NCI-H1930 (cell line): ENCODE measurements at places on chromosomes 4 and X.

GRCh38 chr4:85050736-85051135, 84.2 kb upstream of the WDFY3 start:
- no peak for DNase-seq

- no peak for DNase-seq
Observed at GRCh38 chr4:144788469-144788868, 142.5 kb downstream of the HHIP start.

DNA sequence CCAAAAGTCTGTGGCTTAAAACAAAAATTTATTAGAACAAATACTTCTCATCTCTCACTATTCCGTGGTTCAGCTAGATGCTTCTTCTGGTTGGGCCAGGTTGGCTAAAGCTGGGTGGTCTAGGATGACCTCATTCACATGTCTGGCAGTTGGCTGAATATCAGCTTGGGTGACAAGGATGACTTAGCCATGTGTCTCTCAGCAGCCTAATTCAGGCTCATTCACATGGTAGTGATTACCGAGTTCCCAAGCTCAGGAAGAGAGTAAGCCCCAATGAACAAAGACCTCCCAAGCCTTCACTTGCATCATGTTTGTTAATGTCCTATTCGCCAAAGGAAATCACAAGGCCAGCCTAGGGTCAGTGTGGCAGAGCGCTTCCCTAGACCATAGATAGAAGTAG, 119.4 kb downstream of the FANCB start:
- DNase-seq: no peak

- no peak for DNase-seq
Observed at GRCh38 chrX:118178450-118178849, 61.8 kb upstream of the KLHL13 start.

GRCh38 chr4:117077760-117078159, 7.6 kb downstream of the TRAM1L1 start:
- DNase-seq: no peak

DNA sequence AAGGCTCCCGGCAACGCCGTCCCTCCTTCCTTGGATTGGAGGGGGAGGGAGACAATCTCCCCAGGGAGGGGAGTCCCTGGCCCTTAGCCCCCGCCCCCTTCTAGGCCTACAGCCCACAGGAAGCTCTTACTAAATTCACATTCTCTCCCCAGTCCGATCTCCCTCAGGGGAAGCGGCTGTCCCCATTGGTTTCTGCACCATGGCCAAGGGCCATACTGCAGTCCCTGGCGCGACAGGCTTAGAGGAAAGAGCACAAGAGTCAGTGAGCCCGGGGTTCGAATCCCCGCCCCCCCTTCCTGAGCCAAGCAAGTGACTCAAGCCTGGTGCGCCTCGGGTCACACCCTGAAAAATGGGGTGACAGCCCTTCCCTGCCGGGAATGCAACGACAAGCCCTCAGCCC, 1.1 kb downstream of the ABLIM2 start:
- DNase-seq: no peak

DNA sequence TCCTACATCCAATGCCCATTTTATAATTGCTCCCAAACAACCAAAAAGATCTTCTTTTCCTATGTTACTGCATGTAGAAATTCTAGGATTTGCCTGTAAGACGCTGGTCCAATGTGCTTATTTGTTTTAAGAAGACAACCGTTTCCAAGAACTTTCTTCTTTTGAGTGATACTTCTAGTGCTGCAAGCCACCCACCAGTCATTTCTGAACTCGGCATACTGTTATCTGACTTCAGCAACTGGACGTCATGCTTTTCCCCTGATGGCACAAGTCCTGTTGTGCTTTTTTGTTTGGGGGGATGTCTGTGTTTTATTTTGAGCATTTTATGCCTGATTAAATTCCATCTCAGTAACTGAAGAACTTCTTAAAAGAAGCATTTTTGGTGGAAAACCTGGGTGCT, 16.0 kb upstream of the RAP1GDS1 start:
- no peak for DNase-seq

GRCh38 chr4:170805352-170805751, 715.6 kb upstream of the AADAT start:
- DNase-seq: no peak

GRCh38 chr4:143667461-143667860, 33.0 kb downstream of the FREM3 start:
- no peak for DNase-seq

DNA sequence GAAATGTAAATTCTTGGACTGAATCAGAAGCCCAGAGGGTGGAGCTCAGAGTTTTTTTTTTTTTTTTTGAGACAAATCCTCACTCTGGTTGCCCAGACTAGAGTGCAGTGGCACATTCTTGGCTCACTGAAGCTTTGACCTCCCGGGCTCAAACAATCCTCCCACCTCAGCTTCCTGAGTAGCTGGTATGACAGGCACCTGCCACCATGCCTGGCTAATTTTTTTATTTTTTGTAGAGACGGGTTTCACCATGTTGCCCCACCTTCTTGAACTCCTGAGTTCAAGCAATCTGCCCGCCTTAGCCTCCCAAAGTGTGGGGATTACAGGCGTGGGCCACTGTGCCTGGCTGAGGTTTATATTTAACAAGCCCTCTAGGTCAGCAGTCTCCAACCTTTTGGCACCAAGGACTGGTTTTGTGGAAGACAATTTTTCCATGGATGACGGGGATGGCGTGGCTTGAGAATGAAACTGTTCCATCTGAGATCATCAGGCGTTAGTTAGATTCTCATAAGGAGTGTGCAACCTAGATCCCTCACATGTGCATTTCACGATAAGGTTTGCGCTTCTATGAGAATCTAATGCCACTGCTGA, 76.7 kb downstream of the FHIP1A start:
- no peak for DNase-seq

- DNase-seq: no peak
Observed at GRCh38 chr4:20838476-20838875, 138.2 kb downstream of the PACRGL start.

GRCh38 chr4:149265645-149266044, 550.0 kb downstream of the IQCM start:
- no peak for DNase-seq

DNA sequence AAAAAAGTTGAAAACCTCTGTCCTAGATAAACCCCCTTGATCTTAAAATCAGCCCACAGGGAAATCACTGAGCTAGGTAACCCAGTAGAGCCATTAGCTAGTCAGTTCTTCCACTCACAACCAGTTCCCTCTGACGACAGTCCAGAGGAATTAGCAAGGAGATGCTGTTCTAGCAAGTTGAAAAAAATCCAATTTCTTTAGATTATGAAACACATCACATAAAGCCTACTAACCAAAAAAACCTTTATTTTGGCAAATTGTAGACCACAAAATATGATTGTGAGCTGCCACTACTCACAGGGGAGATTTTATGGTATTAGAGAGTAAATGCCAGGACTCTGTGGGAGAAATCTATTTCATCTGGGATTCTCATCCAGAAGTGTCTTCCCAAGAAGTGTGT, 22.6 kb downstream of the ADAMTS3 start:
- DNase-seq: no peak

GRCh38 chrX:107146670-107147069, 28.0 kb upstream of the RBM41 start:
- no peak for DNase-seq

DNA sequence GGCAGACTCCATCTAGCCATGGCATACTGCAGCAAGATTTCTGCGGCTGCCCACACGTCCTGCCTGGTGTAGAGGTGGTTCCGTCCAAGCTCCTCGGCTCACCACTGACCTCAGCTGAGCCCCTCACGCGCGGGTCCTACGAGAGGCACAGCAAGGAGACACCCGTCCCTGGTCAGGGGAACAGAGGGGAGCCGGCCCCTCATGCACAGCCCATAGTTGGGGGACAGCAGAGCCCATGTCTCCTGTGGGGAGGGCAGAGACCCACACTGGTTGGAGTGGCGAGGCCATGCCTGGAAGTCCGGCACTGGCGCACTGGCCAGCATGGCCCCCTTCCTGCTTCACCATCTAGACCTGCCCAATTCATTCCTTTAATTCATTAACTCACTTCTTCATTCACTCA, 80.8 kb downstream of the HTRA3 start:
- no peak for DNase-seq

- DNase-seq: no peak
Observed at GRCh38 chr4:142567620-142568451, 278.3 kb downstream of the INPP4B start.

- no peak for DNase-seq
Observed at GRCh38 chr4:108941904-108942430, 179.1 kb upstream of the ETNPPL start.

DNA sequence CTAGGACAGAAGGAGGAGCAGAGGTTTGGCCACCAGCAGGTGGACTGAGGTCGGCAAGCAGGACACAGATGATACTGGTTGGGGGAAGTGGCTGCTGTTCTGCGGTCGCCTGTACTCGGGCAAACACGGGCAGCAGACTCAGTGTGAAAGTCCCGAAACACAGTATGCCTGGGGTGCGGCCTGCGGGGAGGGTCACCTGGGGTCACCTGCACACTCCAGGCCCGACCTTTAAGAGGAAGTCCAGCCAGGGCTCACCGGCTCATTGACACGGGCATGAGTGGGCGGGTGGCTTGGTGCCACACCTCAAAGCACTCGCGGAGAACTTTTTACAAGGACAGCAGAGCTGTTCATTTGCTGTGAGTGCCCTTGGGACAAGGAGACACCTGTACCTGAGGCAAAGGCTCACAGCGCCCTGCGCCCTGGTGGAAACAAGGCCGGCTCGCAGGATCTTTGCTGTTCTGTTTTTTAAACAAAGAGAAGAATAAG, 71.5 kb upstream of the MXD4 start:
- DNase-seq: no peak

DNA sequence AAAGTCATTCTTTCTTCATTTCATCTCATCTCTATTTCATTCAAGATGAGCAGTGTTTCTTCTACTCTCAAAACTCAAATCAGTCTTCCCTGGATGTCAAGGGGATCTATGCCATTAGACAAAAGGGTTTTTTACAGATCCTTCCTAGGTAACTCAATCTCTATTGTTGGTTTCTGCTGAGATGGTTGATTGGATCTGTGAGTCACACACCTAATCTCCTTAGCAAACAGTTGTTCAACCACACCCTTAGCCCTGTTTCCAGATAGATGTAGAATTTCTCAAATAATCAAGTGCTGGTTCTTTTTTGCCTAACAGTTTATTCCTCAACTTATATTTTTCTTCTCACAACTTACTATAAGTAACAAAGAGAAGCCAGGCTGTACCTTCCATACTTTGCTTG, 200.5 kb downstream of the KDR start:
- DNase-seq: no peak

DNA sequence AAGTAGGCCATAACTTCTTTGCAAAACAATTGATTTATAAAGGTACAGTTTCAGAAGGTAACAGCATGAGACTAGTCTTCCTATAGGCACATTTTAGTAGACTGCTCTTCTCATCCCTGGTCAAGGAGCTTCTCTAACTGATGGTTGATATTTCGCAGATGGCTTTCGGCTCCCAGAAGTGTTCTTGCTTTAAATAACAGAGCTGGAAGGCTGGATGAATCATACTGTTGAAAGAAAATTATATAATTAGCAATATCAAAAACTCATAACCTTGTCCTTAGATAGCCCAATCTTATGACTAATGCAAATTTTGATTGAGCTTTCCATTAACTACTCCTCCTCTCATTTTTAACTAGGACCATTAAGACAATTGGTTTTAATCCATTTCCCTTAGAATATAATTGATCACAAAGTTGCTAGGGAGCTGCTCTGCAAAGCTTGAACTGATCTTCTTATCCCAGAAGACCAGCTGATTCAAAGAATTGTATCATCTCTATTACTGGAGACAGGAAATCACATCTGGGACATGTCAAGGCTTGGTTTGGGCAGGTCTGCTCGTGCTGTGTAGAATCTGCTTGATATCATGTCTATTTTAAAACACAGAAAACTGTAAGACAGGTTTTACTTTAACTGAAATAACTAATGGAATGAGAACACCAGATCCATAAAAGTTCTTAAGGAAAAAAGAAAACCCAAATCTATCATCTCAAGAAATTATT, 38.6 kb downstream of the CENPU start:
- DNase-seq: no peak

GRCh38 chrX:40581336-40581920, 658 bp downstream of the ATP6AP2 start:
- no peak for DNase-seq

- no peak for DNase-seq
Observed at GRCh38 chr4:168615294-168616065, 118.6 kb downstream of the PALLD start.

DNA sequence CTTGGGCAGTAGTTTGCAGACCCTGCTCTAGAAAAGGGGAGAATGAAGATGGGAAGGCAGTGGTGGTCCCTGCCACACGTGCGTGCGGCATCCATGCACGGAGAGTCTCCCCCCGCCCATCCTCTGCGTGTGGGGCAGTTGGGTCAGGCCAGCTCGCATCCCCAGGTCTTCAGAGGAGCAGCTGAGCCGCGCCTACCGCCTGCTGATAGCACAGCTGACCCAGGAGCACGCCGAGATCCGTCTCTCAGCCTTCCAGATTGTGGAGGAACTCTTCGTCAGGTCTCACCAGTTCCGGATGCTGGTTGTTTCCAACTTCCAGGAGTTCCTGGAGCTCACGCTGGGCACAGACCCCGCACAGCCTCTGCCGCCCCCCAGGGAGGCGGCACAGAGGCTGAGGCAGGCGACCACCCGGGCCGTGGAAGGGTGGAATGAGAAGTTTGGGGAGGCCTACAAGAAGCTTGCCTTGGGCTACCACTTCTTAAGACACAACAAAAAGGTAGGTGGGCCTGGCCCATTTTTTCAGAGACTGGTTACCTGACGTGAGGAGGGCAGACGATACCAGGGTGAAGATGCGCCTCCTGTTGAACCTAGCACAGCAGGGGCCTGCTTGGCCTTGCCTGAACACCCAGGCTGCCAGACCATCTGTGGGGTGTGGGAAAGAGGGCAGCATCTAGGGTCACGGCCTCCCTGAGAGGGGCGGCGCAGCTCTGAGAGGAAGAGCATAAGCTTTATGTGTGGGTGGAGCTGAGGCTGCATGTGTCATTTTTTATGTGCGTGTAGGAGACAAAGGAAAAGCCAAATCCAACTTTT, 2.6 kb downstream of the UVSSA start:
- no peak for DNase-seq

GRCh38 chrX:64204252-64204651, 1.3 kb downstream of the AMER1 start:
- no peak for DNase-seq

DNA sequence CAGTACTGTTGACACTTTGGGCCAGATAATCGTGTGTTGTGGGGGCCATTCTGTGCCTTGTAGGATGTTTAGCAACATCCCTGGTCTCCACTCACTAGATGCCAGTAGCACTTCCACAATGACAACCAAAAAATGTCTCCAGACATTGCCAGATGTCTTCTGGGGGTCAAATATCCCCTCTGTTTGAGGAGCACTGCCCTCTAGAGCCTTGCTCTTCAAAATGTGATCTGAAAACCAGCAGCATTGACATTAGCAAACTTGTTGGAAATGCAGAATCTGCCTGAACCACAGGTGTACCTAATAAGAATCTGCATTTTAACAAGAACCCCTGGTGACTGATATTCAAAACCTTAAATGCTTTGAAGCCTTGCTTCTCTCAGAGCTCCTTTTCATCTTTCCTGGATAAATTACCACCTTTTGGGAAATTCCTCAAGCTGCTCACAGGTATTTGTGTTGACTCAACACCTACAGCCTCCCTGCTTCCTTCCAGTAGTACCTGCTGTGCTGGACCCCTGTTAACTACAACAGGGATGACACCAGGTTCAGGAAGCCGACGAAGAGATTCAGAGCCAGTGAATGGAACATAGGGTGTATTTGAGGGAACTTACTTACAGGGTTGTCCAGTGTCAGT, 459.0 kb upstream of the NR3C2 start:
- DNase-seq: no peak
